NCI-H2227 treated with DMSO at 0.1 percent for 48 hours (cell line): ENCODE measurements at places on chromosomes 6 and 20.

GRCh38 chr6:15945593-15946159 lies 183.2 kb upstream of the MYLIP start:
- DNase-seq: no peak

DNA sequence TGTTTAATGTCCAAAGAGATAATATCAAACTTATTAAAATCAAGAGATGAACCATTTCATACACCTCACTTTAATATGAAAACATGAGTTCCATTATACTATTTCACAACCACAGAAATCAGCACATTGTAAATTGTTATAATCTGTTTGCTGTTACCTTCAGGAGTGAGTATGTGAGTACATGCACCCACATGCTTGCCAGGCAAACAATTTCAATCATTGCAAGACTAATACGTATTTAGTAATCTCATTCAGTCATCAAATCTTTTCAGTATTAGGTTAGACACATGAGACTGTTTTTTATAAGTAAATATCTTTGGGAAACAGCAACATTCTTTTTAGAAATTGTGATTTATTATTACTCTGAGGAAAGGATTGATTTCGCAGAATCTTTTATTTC lies 9.3 kb upstream of the EPM2A start:
- DNase-seq: no peak

DNA sequence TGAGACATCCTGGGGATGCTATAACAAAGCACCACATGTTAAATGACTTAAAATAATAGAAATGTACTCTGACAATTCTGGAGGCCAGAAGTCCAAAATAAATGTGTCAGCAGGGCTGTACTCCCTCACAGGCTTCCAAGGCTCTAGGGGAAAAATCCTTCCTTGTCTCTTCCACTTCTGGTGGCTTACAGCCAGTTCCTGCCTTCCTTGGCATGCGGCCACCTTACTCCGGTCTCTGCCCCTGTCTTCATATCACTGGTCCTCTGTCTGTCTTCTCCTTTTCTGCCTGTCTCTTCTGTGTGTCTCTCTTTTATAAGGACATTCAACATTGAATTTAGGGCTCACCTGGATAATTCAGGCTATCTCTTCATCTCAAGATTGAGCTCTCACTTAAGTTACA lies 155.3 kb upstream of the SYNCRIP start:
- no peak for DNase-seq

DNA sequence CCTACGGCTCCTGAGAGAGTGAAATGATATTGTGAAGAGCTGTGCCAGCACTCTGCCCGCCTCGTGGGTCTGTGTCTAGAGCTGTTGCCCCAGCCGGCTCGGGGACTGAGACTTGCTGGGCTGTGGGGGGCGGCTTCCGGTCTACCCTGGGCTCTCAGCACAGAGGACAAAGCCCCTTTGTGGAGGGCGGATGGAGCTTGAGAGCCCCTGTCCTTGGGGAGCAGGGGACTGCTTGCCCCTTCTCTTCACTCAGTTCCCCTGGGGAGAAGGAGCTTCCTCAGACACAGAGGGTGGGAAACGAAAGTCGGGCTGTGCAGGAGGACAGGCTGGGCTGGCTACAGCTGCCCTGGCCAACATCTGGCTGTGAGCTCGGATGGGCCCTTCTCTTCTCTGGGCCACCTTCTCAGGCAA lies 11.0 kb downstream of the SRC start:
- DNase-seq: no peak

GRCh38 chr6:144216668-144217218 lies 66.4 kb downstream of the STX11 start:
- DNase-seq: no peak

- DNase-seq: no peak
Measured at GRCh38 chr6:125829433-125829832, 38.7 kb downstream of the NCOA7 start.

DNA sequence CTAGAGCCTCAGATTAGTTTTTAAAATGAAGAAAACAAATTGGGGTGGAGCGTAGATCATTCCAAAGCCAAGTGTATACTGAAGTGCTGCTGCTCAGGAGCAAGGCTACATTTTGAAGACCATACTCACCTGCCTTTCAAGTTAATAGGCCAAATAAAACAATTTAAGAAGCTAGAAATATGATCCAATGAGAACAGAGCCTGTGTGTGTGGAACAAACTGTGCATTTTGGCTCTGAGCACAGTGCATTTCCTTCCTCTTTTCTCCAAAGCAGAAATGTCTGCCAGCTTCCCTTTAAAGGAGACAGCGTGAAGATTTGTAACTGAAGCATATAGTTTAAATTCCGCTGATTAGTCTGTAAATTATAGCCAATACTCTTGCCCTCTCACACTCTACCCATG lies 3.2 kb upstream of the IFNGR1 start:
- DNase-seq: no peak

DNA sequence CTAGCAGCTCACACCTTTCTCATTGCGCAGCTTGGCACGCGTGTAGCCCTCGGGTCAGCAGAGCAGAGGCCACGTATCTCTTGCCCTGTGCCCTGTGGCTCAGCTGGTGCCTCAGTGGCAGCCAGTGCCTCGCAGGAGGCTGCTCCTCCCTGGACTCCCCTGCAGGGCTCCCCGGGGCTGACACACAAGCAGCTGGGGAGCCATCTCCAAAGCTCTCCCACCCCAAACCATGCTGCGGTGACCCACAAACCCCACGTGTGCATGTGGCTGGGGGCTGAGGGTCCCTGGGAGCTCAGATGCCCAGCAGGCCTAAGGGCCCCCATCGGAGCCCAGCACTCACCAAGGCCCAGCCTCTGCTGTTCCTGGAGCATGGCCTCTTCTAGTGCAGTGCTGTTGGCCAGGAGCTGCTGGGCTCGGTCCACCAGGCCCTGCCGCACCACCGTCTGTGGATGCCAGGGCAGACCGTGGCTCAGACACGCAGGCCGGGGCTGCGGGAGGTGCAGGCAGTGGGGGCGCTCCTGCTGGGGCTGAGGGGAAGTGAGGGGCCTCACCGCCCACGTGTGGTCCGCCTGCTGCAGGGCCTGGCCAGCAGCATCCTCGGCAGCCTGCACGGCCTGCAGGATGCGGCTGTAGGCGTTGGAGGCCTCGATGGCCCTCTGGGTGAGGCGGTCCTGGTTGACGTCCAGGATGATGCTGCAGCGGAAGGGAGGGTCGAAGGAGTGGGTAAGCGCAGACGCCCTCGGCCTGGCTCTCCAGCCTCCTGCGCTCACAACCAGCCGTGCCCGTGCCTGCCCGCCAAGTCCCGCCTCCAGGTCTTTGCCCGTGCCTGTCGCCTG lies 13.8 kb downstream of the ADRM1 start:
- no peak for DNase-seq

GRCh38 chr6:159456349-159456748 lies 236.7 kb downstream of the SOD2 start:
- no peak for DNase-seq

- DNase-seq: no peak
Measured at GRCh38 chr6:43129434-43130194, 41.5 kb upstream of the SRF start.

- no peak for DNase-seq
Measured at GRCh38 chr6:57198926-57199636, 23.0 kb downstream of the RAB23 start.

GRCh38 chr6:160240691-160241084 lies 17.9 kb downstream of the SLC22A2 start:
- no peak for DNase-seq

DNA sequence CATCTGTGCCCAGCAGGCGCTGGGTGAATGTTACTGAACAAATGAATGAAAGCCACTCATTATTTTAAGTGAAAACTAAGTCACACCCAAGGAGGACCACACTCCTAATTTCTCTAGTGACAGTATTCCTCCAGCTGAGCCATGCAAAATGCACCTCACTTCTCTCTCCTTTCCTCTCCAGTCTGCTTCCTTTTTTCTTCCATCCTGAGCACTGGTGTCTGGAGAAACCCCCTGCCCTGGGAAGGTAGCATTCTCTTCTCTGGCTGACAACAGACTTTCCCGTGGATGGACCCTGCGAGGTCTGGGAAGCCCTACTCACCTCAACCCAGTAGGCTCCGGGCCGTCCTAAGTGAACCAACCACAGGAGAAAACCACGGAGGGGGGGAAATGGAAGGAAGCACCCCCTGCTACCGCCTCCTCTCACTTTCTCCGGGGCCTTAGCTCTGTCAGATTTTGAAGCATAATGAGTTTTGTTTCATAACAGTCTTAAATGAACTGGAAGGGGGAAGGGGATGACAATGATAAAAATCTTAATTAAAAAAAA lies 22.6 kb downstream of the TRERF1 start:
- DNase-seq: no peak

DNA sequence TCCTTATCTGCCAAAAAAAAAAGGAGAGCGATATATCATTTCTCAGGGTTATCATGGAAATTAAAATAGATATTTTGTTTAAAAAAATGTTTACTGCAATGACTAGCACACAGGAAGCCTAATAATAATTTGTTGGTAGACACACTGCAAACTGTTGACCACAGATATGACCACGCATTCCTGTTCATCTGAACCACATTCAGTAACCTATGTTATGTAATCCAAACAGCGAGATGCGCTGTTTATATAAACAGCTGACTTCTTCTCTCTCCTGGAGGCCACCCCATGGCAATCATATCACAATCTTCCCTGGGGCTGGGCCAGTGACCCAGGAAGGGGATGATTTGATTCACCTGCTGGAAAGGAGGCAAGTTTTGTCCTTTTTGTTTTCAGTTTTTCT lies 129.3 kb upstream of the UST start:
- no peak for DNase-seq

GRCh38 chr20:56801971-56802755 lies 173.1 kb downstream of the TFAP2C start:
- DNase-seq: no peak

GRCh38 chr6:12230523-12230922 lies 59.6 kb upstream of the EDN1 start:
- DNase-seq: no peak

GRCh38 chr20:25686081-25687067 lies 10.3 kb downstream of the ZNF337 start:
- DNase-seq: no peak

- no peak for DNase-seq
Measured at GRCh38 chr20:18567739-18568091, 483 bp downstream of the SMIM26 start.

DNA sequence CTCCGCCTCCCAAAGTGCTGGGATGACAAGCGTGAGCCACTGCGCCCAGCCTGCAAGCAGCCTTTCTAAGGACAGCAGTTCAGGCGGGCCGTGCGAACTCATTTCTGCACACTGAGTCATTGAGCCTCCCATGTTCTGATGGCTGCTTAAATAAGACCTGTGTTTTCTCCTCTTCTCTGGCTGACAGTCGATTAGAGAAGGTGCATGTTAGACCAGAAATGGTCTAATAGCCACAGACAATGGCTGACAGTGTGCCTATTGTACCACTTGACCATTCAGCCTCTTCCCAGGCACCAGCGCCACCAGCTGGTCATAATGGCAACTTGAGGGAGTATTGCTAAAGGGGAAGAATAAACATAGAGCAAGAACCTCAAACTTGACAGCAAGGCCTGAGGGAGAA lies 6.2 kb downstream of the CST11 start:
- peak; percentile 2 for DNase-seq

DNA sequence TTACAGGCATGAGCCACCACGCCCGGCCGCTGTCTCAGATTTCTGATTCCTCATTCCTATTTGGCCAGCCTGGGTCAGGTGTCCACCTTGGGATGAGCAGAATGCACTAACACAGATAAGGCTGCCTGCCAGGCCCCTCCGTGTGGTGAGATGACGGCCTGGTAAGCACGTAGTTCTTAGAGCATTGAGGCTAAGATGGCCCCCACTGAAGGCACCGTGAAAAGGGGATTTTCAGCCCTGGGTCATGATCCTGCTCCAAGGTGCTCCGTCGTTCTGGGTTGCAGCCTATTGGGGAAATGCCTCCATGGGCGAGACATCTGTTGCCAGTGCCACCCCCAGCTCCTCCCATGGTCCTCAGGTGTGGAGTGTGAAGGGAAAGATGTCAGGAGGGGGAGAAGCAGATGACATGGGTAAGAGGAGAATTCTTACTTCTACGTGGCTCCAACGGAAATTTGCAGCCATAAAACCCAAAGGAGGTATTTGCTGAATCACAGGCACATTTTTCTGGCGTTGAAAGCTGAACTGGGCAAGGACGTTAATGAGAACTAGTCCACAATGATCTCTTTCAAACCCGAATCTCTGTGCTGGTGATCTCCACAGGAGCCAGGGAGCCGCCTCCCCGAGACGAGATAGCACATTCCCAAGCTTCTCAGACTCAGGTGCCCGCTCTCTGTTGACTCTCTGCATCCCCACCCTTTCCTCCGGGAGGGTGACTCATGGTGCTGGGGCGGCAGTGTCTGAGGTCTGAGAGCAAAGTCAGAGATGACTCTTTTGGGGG lies 34.0 kb upstream of the BMP6 start:
- DNase-seq: no peak

GRCh38 chr6:45927421-45928320 lies 88.0 kb downstream of the CLIC5 start:
- no peak for DNase-seq
